ENCODE measurements at places on chromosomes 3 and 15.

- DNase-seq: no peak
Observed at GRCh38 chr15:100338247-100338646, 3.5 kb downstream of the ADAMTS17 start.

- DNase-seq: no peak
Observed at GRCh38 chr15:95596496-95596895, 734.0 kb upstream of the NR2F2 start.

- DNase-seq: no peak
Observed at GRCh38 chr3:137202941-137203340, 245.2 kb downstream of the IL20RB start.

DNA sequence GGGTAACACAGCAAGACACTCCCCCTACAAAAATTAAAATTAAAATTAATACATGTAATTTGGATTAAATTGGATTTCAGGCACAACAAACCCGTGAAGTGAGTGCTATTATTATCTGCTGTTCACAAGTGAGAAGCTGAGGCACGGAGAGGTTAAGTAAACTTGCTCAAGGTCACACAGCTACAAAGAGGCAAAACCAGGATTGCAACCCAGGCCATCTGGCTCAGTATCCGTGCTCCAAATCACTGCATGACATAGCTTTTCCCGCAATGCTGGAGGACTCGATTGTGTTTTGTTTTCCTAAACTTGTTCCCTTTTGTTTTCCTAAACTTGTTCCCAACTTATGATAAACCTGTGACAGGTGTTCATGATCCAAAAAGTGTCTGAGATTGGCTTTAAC lies 19.9 kb upstream of the C15orf39 start:
- no peak for DNase-seq

GRCh38 chr15:73010154-73011152 lies 41.8 kb upstream of the NEO1 start:
- DNase-seq: no peak

DNA sequence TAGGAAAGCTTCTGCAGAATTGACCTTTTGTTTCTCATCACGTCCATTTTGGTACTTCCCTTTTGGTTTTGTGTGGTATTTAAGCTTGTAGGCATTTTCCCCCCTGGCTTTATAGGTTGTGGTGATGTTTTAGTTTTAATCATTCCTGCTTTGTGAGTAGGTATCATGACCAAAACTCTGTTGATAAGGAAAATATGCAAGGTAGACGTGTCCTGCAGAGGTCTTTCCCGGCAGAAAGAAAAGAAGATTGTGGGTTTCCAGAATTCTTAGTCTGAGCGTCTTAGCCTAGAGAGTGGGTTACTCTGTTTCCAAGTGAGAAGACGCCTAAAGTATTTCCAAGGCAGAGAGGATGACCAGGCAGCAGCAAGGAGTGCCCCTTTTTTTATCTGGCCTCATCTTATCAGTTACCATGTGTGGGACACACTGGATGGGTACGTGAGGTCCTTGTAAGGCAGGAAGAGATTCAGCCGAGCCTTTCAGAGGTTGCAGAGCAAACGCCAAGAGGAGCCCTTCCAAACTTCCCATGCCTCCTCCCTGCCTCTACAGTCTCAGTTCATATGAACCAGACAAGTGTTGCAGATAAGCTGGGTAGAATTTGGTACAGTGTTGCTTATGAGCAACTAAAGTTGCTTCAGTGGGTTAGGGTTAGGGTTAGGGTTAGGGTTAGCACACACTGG lies 58.8 kb downstream of the ARNT2 start:
- DNase-seq: no peak

- no peak for DNase-seq
Observed at GRCh38 chr3:114675104-114675503, 381.3 kb downstream of the TIGIT start.

DNA sequence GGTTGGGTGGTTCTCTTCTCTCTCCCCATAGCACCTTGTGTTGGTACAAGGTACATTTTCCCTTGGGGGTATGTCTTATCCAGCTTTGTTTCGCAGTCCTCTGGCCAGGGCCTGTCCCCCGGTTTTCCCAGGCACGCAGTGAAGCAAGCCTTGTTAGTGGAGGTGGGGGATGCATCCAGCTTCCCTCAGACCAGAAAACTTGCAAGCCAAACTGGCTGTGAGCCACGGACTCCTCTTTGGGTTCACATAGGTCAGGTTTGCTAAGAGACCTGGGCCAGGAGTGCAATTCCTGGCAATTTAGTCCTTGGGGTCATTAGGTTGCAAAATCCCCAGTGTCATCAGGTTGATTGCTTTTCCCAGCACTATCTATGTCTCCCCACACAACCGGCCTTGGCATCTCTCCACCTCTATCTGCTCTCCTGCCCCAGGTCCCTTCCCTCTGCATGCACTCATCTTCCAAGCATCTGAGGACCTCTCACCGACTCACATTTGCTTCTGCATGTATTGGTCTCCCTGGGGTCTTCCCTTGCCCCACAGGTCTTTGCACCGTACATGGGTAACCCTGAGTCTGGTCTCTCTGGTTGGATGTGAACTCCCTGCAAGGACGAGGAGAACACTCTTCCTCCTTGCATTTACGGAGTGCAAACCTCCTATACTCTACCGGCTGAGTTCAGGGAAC lies 34.2 kb downstream of the BCL2L10 start:
- no peak for DNase-seq

GRCh38 chr3:139465636-139466035 lies 10.7 kb downstream of the RBP2 start:
- DNase-seq: no peak

DNA sequence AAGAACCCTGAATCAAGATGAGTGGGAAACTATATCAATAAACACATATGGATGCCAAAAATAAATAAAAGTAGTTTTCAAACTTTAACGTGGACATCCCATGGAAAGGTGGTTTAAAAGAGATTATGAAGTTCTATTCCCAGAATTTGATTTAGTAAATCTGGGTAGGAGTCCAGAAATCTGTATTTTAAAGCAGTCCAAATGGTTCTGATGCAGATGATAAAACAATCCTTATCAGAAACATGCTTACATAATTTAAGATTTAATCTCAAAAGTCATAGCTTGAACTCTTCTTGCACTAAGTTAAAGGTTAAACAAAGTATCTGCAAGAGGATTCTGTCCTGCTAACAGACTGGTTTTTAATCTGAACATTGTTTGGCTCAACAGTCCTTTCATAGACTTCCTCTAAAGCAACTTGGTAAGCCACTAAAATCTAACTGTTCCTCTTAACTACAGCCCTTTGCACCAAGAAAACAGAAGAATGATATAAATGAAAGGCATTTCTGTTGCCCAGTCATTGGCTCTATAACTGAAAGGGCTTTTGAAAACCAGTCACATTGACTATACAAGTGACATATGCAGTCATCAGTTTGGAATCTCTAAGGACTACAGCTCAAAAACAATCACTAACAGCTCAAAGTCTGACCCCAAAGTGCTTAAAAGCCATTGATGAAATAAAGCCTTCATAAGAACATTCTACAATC lies 23.4 kb upstream of the MAP4 start:
- DNase-seq: no peak

DNA sequence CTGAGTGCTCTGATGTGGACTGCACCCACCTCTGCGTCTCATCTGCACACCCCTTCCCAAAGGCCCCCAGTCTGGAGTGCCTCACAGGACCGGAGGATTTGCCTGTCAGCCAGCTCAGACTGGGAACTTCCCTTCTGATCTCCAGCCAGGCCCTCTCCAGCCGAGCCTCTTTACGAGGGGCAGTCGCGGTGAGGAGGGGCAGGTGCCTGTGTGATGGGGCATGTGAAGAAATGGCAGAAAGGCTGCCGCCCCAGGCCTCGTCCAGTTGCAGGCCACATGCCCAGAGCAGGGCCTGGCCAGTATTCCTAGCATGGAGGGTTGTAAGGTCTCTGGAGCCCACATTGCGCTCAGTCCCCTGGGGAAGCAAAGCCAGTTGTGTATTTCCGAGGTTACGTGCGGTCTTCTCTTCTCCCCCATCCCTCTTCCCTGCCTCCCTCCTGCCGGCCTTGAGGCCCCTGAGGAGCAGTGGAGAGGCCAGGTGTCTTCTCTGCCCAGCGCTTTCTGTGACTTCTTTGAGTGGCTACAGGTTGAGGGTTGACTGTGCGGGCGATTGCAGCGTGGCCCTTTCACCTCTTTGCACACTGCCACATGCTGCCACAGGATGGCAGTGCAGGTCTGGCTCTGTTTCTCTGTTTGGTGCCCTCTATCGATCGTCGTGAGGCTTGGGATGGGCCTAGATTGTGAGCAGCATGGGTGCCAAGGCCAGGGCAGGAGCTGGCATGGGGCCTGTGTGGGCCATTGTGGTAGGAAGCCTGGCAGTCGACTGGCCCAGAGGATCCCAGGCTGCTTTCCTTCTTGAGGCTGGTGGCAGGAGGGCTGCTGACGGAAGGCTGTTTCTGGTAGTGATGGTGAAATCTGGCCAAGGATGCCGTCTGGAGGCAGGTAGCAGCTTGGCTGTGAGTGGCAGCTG lies 5.3 kb downstream of the CLK3 start:
- peak; percentile 55 for DNase-seq

- no peak for DNase-seq
Observed at GRCh38 chr3:181630853-181631252, 80.9 kb upstream of the SOX2 start.

DNA sequence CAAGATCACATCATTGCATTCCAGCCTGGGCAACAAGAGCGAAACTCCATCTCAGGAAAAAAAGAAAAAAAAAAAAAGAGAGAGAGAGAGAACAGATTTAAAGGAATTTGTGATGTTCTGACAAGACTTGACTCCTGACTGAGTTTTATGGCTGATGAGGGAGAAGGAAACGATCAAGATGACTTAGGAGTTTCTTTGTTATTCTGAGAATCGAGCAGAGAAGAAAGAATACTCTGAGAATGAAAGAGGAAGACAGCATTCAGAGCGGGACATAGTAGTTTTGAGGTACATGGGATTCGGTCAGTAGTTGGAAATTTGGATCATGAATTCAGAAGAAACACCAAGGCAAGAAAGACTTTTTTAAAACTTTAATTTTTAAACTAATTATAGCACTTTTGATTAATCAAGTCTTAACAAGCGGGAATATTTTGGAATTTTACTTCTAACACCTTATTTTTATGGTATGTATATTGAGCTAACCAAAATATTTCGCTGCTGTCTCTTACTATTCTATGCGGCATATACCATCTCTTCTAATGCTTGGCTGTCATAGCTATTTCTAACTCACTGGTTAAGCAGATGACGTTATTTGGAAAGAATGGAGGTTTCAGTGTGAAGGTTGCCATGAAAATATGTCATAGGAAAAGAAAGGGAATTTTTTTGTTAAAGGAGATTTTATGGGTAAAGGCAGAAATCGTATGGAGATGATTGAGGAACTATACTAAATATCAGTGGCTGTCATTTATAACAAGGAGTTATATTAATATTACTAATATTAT lies 644.1 kb downstream of the RBMS3 start:
- DNase-seq: no peak

- DNase-seq: no peak
Observed at GRCh38 chr15:101019366-101019896, 100.3 kb downstream of the LRRK1 start.

DNA sequence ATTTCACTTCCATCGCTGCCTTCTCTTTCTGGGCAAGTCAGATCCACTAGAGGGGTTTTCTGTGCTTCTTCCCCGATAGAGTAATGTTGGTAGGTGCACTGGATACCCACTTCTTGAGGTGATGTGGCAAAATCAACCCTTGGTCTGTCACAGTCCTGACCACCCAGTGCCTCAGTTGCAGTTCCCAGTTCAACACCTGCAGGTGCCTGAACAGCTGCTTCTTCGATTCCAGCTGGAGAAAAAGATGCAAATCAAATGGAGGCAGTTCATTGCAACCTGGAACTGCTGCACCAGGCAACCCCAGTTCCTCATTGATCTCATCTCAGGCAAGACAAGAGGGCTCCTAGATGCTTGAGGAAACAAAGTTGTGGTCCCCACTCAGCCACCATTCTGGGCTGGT lies 186.6 kb downstream of the UBE2E2 start:
- DNase-seq: no peak

DNA sequence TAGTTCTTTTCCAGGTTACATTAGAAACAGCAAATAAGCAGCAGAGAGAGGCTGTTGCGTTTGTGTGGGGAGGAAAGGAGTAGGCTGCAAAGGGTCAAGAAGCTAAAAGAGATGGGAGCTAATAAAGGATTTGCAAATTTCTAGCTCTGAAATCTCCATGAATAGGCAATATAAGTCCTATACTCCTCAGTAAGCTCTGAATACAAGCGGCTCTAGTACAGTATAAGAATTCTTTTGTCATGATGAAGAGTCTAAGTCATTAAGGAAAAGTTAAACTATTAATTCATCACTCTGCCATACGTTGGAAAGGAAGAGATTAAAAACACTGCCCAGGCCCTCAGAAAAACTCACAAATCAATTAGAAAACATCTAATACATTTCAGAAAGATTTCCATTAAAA lies 59.3 kb downstream of the CEP152 start:
- DNase-seq: no peak

DNA sequence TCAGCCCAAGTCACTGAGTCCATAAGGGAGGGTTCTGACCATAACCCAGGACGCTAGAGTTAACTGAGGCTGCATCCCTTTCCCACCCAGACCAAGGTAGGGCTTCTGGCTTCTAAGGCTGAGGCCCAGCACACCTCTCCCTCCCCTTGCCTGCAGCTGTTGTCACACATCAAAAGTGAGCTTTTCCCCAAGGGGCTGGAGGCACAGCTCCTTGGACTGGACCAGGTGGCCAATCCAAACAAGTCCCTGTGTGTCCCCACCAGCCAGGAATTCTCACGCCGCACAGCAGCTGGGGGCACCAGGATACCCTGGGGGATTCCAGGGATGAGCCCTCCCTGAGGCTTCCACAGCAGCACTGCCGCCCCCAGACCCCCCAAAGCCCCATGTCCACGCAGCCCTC lies 22.3 kb upstream of the ISLR2 start:
- DNase-seq: no peak

- no peak for DNase-seq
Observed at GRCh38 chr3:40873476-40873875, 325.8 kb upstream of the CTNNB1 start.

GRCh38 chr3:195221015-195221853 lies 49.7 kb downstream of the XXYLT1 start:
- no peak for DNase-seq

DNA sequence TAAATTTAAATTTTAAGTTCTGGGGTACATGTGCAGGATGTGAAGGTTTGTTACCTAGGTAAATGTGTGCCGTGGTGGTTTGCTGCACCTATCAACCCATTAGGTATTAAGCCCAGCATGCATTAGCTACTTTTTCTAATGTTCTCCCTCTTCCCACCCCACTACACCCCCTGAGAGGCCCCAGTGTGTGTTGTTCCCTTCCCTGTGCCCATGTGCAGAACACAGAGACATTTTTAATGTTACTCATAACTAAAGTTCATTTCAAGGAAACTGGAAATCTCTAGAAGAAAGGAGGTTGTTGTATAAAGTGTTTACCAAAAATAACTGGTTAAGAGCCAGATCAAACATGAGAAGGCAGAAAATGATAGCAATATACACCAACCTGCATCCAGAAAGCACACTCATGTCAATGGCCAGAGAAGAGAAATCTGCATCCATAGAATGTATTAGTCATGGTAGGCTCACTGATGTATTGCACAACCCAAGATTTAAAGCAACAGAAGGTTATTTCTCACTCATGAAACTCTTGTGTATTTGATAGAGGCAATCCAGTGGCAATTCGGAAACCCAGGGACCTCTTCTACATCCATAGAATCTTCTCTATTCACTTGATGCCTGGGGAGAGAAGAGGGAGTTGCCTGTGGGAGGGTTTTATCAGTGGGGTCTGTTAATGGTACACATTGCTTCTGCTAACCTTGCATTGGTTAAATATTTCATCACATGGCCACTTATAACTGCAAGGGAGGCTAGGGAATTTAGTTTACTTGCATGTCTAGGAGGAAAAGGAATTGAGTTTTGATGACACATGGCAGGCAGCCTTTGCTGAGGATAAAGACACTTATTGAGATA lies 321.9 kb upstream of the RASGRP1 start:
- no peak for DNase-seq
